ENCODE measurements at places on chromosomes 5 and 9.

GRCh38 chr9:135951889-135952663 is 9.1 kb downstream of the UBAC1 start:
- DNase-seq: no peak

- DNase-seq: no peak
These were observed 6.2 kb upstream of the SPINK4 start for GRCh38 chr9:33233626-33234342.

DNA sequence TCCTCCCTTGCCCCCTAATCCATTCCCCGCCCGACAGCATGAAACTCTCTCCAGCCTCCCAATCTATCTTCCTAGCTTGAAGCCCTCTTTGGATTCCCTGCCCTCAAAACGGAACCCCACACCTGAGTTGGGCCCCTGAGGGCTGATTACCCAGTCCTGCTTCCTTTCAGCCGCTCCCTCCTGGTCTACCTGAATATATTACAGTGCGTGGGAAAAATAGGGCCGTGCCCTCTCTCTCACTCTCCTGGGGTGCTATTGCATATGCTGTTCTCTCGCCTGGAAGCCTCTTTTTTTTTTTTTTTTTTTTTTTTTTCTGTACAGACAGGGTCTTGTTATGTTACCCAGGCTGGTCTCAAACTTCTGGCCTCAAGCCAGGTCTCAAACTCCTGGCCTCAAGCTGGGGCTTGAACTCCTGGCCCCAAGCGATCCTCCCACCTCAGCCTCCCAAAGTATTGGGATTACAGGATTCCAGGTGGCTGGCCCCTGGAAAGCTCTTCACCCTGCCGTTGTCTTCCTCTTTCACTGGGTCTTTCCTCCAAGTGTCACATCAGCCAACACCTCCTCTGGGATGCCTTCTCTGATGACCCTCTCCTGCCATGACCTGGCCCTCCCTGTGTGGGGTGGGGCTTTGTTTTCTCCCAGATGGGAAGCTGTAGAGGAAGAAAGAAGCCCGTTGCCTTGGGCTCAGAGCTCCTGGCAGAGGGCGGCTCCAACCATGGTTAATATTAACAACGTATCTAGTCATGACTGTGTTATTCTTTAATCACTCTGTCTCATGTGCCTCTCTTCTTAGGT is 8.2 kb downstream of the DNM1 start:
- no peak for DNase-seq

DNA sequence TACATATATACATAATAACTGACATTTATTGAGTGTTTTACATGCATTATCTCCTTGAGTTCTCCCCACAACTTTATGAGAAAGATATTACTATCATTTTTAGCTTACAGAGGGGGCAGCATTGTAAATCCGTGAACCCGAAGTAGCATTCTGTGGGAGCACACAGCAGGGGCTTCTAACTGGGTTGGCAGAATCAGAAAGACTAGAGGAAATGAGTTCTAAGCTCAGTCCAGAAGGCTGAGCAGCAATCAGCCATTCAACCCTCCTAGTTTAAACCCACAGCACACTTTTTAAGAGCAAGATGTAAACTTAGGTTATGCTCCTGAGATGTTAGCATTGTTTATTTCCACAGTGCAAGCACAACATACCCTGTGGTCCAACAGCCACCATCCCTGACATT is 177.2 kb downstream of the TMEM38B start:
- DNase-seq: no peak

DNA sequence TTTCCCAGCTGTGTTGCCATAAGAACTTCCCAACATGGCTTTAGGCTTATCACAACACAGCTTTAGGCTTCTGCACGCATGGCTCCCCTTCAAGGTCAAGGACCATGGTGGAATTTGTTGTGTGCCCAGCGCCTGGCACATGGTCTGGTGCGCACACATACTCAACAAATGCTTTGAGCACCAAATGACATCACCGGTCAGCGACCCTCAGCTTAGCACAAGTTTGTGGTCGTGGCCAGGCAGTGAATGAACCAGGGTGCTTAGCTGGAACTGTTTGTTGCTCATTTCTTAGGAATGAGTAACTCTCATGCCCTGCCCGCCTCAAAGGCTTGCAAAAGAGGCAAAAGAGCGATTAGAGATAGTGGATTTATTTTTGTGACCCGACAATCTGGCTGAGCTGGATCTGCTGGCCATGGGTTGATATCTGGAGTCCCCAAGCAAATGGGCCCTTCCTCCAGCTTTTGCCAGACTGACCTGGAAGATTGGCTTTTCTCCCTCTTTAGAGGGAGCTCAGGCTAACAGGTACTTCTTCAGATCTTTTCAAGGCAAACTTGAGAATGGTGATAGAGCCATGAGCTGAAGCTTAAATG is 58.9 kb downstream of the DAP start:
- DNase-seq: no peak

DNA sequence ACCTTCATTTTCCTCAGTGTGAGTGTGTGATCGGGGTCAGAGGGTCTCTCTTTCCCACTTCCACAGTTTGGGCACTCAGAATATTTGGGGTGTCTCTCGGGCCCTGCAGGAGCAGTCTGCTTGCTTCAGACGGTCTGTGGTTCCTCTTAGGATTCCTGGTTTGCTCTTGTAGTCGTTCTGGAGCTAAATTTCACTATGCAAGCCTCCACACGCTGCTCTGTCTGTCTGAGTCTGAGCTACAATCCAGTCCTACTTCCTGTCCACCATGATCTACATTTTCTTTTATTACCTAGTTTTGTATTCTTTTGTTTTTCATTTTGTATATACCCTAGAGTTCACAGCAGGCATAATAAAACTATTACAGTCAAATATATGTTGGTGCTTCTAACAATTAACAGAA is 1967.3 kb upstream of the NUDT12 start:
- DNase-seq: no peak

DNA sequence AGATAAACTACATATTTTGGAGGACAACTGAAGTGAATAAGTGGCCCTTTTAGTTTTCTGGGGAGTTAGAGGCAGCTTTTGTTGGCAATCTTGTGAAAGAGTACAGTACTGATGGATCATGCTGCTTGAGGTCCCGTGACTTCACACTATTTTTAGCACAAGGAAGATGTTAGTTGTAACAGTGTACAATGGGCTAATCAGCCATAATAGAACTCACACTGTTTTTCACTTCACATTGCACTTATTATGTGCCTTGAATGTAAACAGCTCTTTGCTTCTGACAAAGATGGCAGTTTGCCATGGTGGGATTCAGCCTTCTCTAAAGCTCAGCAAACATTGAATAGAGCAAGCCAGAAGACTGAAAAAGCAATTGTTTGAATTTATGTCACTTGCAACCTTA is 176.7 kb upstream of the ZNF608 start:
- DNase-seq: no peak

GRCh38 chr9:95105519-95106287 is 211.8 kb downstream of the FANCC start:
- DNase-seq: no peak

DNA sequence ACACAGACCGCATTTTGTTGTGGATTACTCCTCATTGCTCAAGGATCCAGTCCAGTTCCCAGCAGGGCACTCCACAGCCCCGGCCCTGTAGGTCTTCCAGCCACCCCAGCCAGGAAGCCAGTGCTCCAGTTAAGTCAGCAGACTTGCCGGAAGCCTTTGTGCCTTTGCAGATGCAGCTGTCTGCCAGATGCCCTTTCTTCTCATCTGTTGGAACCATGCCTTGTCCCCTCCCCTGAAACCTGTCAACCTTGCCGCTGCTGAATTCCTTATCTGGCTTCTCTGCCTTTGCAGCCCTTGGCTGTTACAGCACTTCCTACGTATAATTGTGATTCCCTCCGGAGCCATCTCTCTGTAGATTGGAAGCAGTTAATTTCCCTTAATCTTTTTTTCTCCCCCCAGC is 28.4 kb downstream of the PSAT1 start:
- DNase-seq: no peak

- no peak for DNase-seq
These were observed 539.9 kb downstream of the BRINP1 start for GRCh38 chr9:118829334-118829733.

GRCh38 chr5:125276096-125276495 is 529.7 kb upstream of the ZNF608 start:
- no peak for DNase-seq

DNA sequence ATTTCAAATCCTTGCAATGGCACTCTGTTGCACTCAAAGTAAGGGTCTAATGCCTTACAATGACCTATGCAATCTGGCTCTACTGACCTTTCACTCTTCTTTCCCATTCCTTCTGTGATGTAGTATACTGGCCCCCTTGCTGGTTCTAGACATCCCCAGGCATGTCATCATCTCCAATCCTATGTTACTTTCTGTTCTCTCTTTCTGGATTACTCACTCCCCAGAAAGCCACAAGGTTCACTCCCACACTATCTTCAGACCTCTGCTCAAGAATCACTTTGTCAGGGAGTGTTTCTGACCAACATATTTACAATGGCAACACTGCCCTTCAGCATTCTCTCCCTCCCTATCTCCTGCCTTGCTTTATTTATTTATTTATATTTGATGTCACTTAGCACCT is 802.2 kb upstream of the WWC1 start:
- DNase-seq: no peak

DNA sequence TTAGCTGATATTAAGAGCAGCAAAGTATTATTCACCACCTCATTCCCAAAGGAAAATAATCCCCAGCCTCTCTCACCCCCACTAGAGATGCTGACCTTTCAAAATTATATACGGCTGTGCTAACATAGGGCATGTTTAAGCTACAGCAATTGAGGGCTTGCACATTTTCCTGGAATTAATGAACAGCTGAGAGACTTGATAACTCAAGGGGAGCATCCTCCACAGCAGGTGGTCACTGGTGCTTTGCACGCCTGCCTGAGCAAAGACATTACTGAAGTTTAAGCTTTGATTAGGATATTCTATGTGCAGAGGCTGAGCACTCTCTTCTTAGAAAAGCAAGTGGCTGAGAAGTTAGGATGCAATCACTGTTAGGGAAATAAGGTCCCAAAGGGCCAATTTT is 230.9 kb downstream of the FAM114A2 start:
- DNase-seq: no peak

DNA sequence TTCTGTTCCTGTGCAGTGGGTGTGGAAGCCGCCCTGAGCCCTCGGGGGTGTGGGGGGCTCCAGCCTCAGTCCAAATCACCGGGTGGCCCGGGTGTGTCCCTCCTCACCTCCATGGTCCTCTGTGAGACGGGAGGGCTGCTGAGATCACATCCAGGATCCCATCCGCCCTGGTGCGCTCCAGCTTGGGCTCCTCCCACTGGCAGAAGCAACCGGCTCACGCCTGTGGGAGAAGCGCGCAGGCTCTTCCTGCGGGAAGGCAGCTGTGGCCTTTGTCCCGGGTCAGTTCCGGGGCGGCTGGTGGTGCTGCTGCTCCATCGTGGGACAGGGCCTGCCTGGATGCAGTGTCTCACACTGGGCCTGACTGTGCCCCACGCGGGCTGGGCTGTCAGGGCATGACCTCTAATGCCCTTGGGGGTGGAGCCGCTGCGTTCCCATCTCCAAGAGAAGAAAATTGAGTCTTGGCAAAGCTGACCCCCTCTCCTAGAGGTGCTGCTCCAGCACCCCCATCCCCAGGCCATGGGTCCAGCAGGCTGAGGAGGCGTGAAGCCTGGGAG is 18.5 kb downstream of the OLFM1 start:
- DNase-seq: no peak

DNA sequence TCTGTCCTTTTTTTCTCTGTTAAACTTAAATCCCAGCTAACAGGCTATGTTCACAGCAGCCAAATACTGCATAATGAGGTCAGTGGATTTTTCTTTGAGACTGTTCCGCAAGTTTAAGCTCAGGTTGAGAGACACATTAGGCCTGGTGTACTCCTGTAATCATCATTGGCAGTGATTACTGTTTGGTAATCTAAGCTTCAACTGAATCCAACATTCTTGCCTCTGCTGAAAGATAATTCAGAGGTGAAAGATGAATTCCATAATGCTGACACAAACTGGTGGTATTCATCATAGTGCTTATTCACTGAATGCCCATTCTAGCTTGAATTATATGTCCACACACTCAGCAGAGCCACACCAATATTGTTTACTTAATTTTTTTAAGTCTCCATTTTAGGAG is 108.5 kb downstream of the NFIB start:
- DNase-seq: no peak
